ENCODE measurements at places on chromosomes 13 and 19. TPM values are rescaled to one million over a fixed set of nuclear protein-coding genes. Genes with fewer than 3 reads are reported as not detected.

DNA sequence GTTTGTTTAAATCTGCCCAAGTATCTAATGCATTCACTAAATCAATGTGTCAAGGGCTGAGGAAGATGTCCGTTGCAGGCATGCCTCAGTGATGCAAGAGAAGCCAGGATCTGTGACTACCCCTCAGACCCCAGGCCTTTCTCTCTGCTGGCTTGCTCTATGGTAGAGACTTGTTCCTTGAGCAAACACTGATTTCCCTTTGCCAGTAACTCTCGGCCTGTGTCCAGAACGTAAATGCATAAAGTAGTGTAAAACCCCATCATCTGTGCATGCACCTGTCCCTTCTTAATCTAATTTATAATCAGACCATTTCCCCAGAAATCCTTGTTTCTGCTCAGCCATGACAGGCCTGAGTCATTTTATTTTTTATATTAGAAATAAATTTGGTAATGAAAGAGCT, 28.7 kb upstream of the FRY start:
- no peak for DNase-seq

- no peak for DNase-seq
Observed at GRCh38 chr13:97911311-97912138, 42.0 kb upstream of the IPO5 start.

GRCh38 chr19:35447606-35448469, at the start of gene FFAR2:
FFAR2 (plus strand) TSS chr19:35448257; CDS start chr19:35449715, 1,458 bp downstream.
- DNase-seq = no peak

GRCh38 chr19:49136771-49137171, 17.4 kb downstream of the PPFIA3 start:
- DNase-seq = no peak

Gene CEBPA
- 125 TPM for polyA plus RNA-seq

Gene THAP8
- polyA plus RNA-seq = 9.1 TPM

Gene SMIM44
- 1.6 TPM for polyA plus RNA-seq

Gene DCLK1
- polyA plus RNA-seq = 12.2 TPM

Measured in large intestine (tissue), 12 donors.